ENCODE measurements at places on chromosomes 7 and 10. TPM values are rescaled to one million over a fixed set of nuclear protein-coding genes. Genes with fewer than 3 reads are reported as not detected.

GRCh38 chr10:95850791-95851190 is 57.0 kb upstream of the CC2D2B start:
- no peak overlapping the region for H3K27ac ChIP-seq
- no peak for DNase-seq
- no peaks in the 10 kb centered on the region for H3K4me1 ChIP-seq
- H3K4me3 ChIP-seq: no peak overlapping the region

GRCh38 chr10:49361735-49362568 is 33.9 kb downstream of the DRGX start:
- H3K27ac ChIP-seq: no peak overlapping the region
- no peaks in the 10 kb centered on the region for H3K36me3 ChIP-seq
- H3K4me3 ChIP-seq: no peak overlapping the region

- no peaks in the 10 kb centered on the region for H3K36me3 ChIP-seq
- H3K27ac ChIP-seq: no peak overlapping the region
- no peaks in the 10 kb centered on the region for H3K4me1 ChIP-seq
Observed at GRCh38 chr10:95788830-95789229, 32.9 kb downstream of the ENTPD1 start.

GRCh38 chr7:16695621-16696237 is 49.7 kb downstream of the BZW2 start:
- H3K36me3 ChIP-seq: peaks cover 17% of the 10 kb centered on the region
- no peak overlapping the region for H3K27ac ChIP-seq
- no peaks in the 10 kb centered on the region for H3K27me3 ChIP-seq
- no peak overlapping the region for H3K4me3 ChIP-seq

- DNase-seq: no peak
- H3K36me3 ChIP-seq: no peaks in the 10 kb centered on the region
- H3K27ac ChIP-seq: no peak overlapping the region
- no peak overlapping the region for H3K4me3 ChIP-seq
- peaks cover 12% of the 10 kb centered on the region for H3K27me3 ChIP-seq
- no peaks in the 10 kb centered on the region for H3K4me1 ChIP-seq
Observed at GRCh38 chr7:50533866-50534265, 31.3 kb downstream of the DDC start.

DNA sequence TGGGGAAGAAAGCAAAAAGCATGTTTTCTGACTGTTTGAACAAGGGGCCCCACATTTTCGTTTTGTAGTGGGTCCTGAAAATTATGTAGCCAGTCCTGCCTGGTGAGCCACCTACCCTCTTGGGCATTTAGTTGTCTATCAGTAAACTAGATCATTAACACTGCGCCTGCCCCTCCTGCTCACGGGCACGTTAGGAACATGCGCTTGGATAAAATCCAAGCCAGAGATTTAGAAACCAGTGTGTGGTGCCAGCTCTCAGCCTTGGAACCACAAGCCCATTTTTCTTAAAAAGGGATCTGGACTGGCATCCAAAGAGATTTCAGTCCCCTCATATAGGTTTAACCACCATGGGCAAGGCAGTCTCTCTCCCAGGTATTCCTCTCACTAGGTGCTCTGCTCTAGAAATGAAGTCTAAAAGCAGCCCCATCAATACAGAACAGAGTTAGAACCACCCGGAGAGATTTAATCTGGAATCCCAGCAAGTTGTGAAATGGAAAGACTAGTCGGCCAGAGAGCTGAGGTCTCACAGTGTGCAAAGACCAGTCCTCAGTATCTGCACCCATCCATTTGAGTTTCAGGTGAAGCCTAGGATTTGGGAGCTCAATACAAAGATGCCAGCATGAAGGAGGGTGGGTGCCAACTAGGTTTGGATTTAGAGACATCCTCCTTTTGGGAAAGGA is 123.9 kb upstream of the TCF7L2 start:
- no peaks in the 10 kb centered on the region for H3K4me1 ChIP-seq
- H3K27ac ChIP-seq: no peak overlapping the region
- peaks cover 4% of the 10 kb centered on the region for H3K36me3 ChIP-seq
- no peak for DNase-seq
- H3K4me3 ChIP-seq: no peak overlapping the region

DNA sequence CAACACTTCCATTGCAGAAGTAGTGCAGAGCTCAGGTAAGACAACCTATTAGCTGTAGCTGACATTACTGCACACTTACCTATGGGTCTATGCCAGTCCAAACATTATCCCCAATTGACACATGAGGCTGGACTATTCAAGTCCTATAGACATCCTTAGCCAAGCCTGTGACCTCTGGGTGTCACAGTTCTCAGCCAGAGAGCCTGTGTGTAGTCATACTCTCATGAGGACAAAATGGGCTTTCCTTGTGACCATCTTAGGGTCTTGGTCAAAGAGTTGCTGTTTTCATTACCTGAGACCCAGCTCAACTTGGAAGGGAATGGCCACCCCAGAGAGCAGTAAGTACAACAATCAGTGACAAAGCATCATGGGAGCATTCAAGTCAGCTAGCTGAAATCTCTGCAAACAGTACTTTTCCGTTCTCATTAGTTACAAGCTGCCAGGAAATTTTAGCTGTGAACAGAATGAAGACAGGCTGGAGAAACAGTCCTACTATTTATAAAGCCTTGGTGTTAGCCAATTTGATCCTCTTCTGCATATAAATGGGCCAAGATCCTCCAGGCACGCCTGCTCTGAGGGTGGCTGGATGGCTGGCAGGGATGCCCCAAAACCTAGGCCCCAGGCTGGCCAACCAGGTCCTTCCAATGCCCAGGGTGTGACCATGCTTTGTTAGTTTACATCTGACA is 44.3 kb downstream of the NUDCD3 start:
- H3K27ac ChIP-seq: no peak overlapping the region
- DNase-seq: no peak
- H3K4me3 ChIP-seq: no peak overlapping the region
- H3K27me3 ChIP-seq: no peaks in the 10 kb centered on the region
- H3K36me3 ChIP-seq: peaks cover 43% of the 10 kb centered on the region

DNA sequence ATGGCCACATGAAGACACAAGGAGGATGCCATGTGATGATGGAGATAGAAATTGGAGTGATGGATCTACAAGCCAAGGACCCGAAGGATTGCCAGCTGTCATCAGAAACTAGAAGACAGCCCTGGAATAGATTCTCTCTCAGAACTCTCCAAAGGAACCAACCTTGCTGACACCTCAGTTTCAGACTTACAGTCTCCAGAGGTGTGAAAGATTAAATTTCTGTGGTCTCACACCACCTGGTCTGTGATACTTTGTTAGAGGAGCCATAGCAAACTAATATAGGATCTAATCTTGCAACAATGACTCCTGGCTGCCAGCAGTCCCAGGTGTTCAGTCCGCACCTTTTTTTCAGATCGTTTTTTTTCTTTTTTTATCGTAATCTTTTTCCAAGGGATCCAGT is 647.3 kb upstream of the GHITM start:
- H3K4me3 ChIP-seq: no peak overlapping the region
- no peak overlapping the region for H3K27ac ChIP-seq
- H3K27me3 ChIP-seq: no peaks in the 10 kb centered on the region
- no peaks in the 10 kb centered on the region for H3K4me1 ChIP-seq

- H3K27me3 ChIP-seq: peaks cover 3% of the 10 kb centered on the region
- no peak overlapping the region for H3K4me3 ChIP-seq
- no peak for DNase-seq
- H3K36me3 ChIP-seq: no peaks in the 10 kb centered on the region
Observed at GRCh38 chr10:121070275-121071070, 219.3 kb downstream of the WDR11 start.

GRCh38 chr10:76020630-76021029 is 589.2 kb downstream of the LRMDA start:
- H3K4me3 ChIP-seq: no peak overlapping the region
- peaks cover 5% of the 10 kb centered on the region for H3K27me3 ChIP-seq
- H3K4me1 ChIP-seq: no peaks in the 10 kb centered on the region
- no peak overlapping the region for H3K27ac ChIP-seq
- no peaks in the 10 kb centered on the region for H3K36me3 ChIP-seq

DNA sequence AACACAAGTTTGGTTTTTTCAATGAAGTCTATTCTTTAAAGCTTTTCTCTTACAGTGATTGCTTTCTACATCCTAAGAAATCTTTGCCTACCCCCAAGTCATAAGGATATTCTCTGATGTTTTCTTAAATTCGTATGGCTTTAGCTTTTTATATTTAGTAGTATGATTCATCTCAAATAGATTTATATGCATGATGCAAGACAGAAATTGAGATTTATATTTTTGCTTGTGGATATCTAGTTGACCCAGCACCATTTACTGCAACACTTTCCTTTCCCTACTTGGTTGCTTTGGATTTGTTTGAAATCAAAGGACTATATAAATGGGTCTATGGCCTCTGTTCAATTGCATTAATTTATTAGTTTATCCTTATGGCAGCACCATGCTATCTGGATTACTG is 113.9 kb downstream of the ZNF438 start:
- H3K4me1 ChIP-seq: no peaks in the 10 kb centered on the region
- H3K27ac ChIP-seq: no peak overlapping the region

- no peaks in the 10 kb centered on the region for H3K36me3 ChIP-seq
- no peaks in the 10 kb centered on the region for H3K4me1 ChIP-seq
- DNase-seq: no peak
- no peak overlapping the region for H3K4me3 ChIP-seq
Observed at GRCh38 chr10:4202938-4203337, 417.9 kb upstream of the KLF6 start.

DNA sequence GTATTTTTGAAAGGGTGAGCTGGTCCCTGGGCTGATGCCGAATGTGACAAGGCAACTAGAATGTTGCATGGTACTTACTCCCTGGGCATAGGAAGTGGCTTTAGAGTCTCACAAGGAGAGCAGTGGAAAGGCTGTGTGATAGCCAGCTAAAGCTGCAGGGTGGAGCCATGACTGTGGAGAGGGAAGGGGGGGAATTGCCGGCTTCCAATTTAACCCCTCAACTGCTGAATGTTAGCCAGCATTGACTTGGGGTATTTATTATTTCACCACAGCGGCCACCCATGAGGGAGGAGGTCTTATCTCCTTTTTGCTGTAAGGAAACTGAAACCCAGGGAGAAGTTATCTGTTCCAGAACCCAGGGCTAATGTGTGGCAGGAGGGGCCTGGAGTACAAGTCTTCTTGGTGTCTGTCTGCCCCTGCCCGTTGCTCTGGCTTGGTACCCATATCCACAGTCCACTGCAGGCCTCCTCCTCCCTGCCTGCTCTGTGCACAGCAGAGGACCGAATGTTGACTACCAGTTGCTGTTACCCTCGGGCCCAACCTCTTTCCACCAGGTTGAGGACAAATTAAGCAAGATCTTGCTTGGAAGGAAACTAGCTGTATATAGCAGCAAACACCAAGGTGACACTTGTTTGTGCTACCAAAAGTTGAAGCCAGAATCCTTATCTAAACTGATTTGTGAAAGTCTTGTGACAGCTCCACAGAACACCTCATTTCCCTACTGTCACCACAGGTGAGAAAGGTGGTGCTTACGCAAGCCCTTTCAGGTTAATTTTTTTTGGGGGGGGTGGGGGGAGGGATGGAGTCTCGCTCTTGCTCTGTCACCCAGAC is 37.6 kb downstream of the WBP1L start:
- H3K4me1 ChIP-seq: peaks cover 63% of the 10 kb centered on the region
- no peaks in the 10 kb centered on the region for H3K27me3 ChIP-seq
- H3K36me3 ChIP-seq: peaks cover 4% of the 10 kb centered on the region

- no peak overlapping the region for H3K27ac ChIP-seq
- H3K4me1 ChIP-seq: no peaks in the 10 kb centered on the region
- no peaks in the 10 kb centered on the region for H3K27me3 ChIP-seq
Observed at GRCh38 chr7:122518488-122518887, 180.4 kb downstream of the RNF133 start.

- no peak for DNase-seq
- H3K4me3 ChIP-seq: no peak overlapping the region
- peaks cover 27% of the 10 kb centered on the region for H3K4me1 ChIP-seq
- peaks cover 5% of the 10 kb centered on the region for H3K27me3 ChIP-seq
Observed at GRCh38 chr10:110355141-110355831, 50.6 kb upstream of the SMNDC1 start.

- H3K36me3 ChIP-seq: peaks cover 53% of the 10 kb centered on the region
- H3K4me3 ChIP-seq: no peak overlapping the region
- H3K27me3 ChIP-seq: no peaks in the 10 kb centered on the region
- DNase-seq: peak; percentile 57
Observed at GRCh38 chr7:108497082-108497725, 28.7 kb downstream of the PNPLA8 start.

DNA sequence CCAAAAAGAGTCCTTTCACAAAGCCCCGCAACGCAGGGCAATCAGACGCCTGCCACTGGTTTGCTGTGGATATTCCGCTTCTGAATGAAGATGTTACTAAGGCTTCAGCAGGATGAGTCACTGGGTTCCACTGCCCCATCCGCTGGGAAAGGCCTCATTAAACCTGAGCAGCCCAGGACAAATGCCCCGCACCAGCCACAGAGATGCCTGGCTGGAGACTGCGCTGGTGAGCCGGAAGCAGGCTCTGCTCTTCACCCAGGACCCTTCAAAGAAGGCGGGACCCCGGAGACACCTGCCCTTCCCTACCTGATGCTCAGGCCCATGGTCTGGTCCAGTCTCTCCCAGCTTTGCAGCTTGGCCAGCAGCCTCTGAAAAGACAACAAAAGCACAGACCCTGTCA is 19.8 kb downstream of the MAD1L1 start:
- H3K4me3 ChIP-seq: no peak overlapping the region
- no peaks in the 10 kb centered on the region for H3K27me3 ChIP-seq
- H3K36me3 ChIP-seq: no peaks in the 10 kb centered on the region
- peaks cover 3% of the 10 kb centered on the region for H3K4me1 ChIP-seq

GRCh38 chr7:145989469-145989868 is 127.1 kb upstream of the CNTNAP2 start:
- H3K27me3 ChIP-seq: no peaks in the 10 kb centered on the region
- H3K27ac ChIP-seq: no peak overlapping the region
- H3K4me3 ChIP-seq: no peak overlapping the region
- DNase-seq: no peak
- no peaks in the 10 kb centered on the region for H3K36me3 ChIP-seq

Gene UCMA
- total RNA-seq: not detected

Gene POT1
- 36.1 TPM for total RNA-seq

Gene AVL9
- total RNA-seq: 45.3 TPM

Gene NEUROD6
- not detected for total RNA-seq

Gene SYT15B
- not detected for total RNA-seq

Gene URGCP
- total RNA-seq: 34.0 TPM

Gene CRYGN
- total RNA-seq: 1.2 TPM

Gene NACAD
- total RNA-seq: 0.13 TPM

Gene DGKI
- total RNA-seq: not detected

Gene BHLHA15
- total RNA-seq: not detected
